Articular chondrocyte of knee joint (primary cell): ENCODE measurements at places on chromosomes 1 and 21. TPM values are rescaled to one million over a fixed set of nuclear protein-coding genes. Genes with fewer than 3 reads are reported as not detected.

Gene RCC2
- 28.7 and 37.4 TPM in 2 replicates for total RNA-seq

Gene DNAJC6
- total RNA-seq: 2.5 and 4.5 TPM in 2 replicates

Gene PTAFR
- total RNA-seq: 0.13 TPM in 1 of 2 replicates, not detected in the other

Gene SPAG17
- total RNA-seq: 5.0 TPM in 2 replicates

Gene STMN1
- 65.1 and 98.2 TPM in 2 replicates for total RNA-seq
